Esophagus muscularis mucosa (tissue), 4 donors: ENCODE measurements at places on chromosomes 16 and 17.

- DNase-seq, result no peak
Observed at GRCh38 chr17:80724775-80725266, 180.2 kb downstream of the RPTOR start.

- no peak for DNase-seq
Observed at GRCh38 chr16:74500907-74501306, 79.6 kb upstream of the CLEC18B start.

DNA sequence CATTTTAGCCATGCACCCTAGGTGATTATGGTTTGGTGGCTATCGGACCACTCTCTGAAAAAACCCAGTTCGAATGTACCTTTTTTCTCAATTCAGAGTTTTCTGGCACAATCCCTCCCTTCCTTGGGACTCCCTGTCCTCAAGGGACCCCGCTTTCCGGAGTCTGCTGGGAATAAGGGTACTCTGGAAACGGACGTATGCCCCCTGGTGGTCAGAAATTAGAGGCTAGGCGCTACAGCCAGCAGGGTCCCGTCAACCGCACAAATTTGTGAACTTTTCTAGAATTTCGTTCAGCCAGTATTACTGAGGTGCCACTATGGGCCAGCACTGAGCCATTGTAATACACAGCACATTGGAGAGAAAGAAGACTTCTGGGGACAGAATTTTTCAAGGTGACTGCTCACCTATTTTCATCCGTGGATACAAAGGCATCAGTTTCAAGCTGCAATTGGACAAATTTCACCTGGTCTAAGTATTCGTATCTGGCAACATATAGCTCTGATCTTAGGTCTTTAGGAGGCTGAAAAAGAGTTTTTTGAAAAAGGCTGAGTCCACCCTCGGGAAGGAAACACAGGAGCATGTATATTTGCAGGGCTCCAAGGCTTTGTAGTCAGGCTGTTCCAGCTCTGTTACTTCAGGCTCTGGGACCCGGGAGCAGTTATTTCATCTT, 27.1 kb upstream of the CRYBA1 start:
- DNase-seq, result no peak

GRCh38 chr17:42428141-42428944, 5.3 kb upstream of the CAVIN1 start:
- no peak for DNase-seq

GRCh38 chr16:81035975-81036750, 521 bp downstream of the ATMIN start:
- no peak for DNase-seq

DNA sequence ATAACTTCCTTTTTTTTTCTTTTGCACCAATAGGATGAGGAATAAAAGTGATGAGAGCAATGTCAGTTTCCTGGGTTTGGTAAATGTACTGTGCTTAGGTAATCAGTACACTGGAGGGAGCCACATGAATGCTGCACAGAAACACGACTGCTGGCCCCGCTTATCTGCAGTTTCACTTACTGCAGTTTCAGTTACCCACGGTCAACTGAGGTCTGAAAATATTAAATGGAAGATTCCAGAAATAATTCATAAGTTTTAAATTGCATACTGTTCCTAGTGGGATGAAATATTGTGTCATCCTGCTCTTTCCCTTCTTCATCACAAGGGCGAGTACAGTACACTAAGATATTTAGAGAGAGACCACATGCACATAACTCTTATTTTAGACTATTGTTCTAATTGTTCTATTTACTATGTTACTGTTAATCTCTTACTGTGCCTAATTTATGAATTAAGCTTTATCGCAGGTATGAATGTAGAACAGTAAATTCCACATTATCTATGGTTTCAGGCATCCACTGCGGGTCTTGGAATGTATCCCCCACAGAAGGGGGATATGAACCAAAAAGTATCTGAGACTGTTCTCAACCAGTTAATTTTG, 6.4 kb upstream of the LGALS3BP start:
- DNase-seq, result no peak

DNA sequence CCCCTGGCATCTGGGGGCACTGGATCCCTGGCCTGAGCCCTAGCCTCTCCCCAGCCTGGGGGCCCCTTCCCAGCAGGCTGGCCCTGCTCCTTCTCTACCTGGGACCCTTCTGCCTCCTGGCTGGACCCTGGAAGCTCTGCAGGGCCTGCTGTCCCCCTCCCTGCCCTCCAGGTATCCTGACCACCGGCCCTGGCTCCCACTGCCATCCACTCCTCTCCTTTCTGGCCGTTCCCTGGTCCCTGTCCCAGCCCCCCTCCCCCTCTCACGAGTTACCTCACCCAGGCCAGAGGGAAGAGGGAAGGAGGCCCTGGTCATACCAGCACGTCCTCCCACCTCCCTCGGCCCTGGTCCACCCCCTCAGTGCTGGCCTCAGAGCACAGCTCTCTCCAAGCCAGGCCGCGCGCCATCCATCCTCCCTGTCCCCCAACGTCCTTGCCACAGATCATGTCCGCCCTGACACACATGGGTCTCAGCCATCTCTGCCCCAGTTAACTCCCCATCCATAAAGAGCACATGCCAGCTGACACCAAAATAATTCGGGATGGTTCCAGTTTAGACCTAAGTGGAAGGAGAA, 13.5 kb downstream of the STH start:
- DNase-seq, result no peak

GRCh38 chr17:35705705-35706104, 25.7 kb upstream of the RASL10B start:
- DNase-seq, result no peak

DNA sequence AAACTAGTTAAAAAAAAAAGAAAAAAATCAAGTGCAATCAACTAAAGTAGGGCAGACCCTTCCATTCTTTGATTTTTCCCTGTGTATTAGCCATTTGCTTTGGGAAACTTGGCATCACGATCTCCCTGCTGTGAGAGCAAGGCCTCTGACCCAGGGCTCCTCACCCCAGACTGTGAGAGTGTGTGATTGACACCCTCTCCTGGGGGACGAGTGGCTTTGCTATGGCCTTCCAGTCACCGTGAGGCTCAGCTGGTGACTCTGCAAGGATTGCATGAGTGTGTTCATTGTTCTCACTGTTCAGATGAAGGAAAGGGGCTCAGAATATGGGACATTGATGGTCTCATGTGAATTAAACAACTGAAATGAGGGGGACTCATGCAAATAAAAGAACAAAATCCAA, 69.0 kb upstream of the BCAR1 start:
- DNase-seq, result no peak

DNA sequence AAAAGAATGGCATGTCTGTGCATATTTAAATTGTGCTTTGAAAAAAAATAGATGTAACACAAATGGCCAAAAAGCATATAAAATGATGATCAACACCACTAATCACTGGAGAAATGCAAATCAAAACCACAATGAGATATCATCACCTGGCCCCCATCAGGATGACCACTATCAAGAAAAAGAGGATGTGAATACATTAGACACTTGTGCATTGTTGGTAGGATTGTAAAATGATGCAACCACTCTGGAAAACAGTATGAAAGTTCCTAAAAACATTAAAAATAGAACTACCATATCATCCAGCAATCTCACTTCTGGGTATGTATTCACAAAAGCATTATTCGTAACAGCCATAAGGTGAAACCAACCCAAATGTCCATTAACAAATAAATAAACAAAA, 91.5 kb downstream of the SPAG9 start:
- no peak for DNase-seq

GRCh38 chr16:74071996-74072535, 224.5 kb upstream of the PSMD7 start:
- DNase-seq, result no peak

DNA sequence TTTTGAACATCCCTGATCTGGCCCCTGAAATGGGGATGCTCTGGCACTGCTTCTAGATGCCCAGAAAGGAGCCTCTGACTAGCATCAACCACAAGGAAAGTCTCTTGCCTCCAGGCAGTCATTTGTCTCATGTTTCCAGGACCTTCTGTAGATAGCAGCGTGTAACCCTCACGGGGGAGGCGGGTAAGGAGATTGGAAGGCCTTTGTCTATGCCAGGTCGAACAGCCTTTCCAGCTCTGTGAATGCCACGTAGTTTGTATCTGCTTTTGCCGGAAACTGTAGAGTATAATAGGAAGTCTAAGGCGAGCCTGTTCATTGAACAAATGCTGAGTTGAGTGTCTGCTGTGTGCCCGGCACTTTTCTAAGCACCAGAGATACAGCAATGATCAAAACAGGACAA, 43.9 kb upstream of the AQP8 start:
- DNase-seq, result no peak

GRCh38 chr16:82384949-82385348, 214.9 kb upstream of the MPHOSPH6 start:
- DNase-seq, result no peak

- no peak for DNase-seq
Observed at GRCh38 chr17:6509031-6509771, 47.2 kb downstream of the PITPNM3 start.

DNA sequence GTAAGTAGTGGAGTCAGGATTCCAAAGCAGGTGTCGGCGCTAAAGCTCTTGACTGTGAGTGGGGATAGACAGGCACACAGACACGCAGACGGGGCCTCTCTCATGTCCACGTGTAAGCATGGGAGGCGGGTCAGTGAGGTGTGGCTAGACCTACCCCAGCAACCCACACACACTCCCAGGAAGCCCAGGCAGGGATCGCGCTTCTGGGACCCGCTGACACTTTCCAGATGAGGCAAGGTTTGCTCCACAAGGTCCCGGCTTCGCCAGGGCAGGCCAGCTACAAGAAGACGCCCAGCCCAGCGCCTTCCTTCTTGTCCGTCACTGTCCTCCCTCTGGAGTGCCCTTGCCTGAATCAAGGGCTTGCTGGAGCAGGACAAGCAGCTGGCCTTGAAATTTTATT, 213.8 kb upstream of the RPL38 start:
- no peak for DNase-seq

- no peak for DNase-seq
Observed at GRCh38 chr17:76193591-76193990, 46.7 kb downstream of the RNF157 start.

DNA sequence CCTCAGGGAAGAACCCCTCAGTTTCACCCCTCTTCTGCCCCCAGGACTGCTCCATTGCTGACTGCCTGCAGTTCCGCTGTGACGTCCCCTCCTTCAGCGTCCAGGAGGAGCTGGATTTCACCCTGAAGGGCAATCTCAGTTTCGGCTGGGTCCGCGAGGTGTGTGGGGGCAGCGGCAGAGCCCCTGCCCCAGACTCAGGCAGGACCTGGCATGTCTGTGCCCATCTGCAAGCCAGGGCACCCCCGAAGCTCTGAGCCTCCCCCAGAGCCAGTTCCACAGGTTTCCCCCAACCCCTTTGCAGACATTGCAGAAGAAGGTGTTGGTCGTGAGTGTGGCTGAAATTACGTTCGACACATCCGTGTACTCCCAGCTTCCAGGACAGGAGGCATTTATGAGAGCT, 4.4 kb downstream of the COX6A2 start:
- no peak for DNase-seq
